ENCODE measurements at places on chromosomes 4 and X.
A peak's percentile ranks its signal among the peaks of the same experiment; 100 is the strongest.

DNA sequence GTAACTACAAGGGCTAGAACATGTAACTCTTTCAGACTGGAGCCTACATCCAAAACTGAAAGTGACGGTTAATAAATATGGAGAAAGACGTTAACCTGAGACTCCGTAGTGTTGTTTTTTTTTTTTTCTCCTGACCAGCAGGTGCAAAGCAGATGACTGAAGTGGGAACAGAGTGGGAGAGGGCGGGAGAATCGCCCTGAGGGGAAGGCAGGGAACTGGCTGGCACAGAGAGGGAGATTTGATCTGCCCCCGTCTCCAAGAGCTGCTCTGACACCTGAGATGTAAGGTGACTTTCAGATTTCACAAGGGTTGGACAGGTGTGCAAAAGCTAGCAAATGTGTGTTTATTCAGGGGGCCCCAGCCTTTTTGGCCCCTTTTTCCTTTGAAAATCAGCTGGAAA is 180.2 kb downstream of the PALLD start:
- DNase-seq = no peak

- DNase-seq = no peak
Observed at GRCh38 chr4:177125656-177126055, 184.0 kb upstream of the NEIL3 start.

- DNase-seq = no peak
Observed at GRCh38 chr4:151921386-151921785, 160.6 kb upstream of the GATB start.

GRCh38 chr4:159390648-159391047 is 287.8 kb downstream of the RAPGEF2 start:
- no peak for DNase-seq

GRCh38 chr4:41670530-41670929 is 78.0 kb downstream of the PHOX2B start:
- DNase-seq = no peak

GRCh38 chr4:61938250-61938846 is 738.2 kb downstream of the ADGRL3 start:
- DNase-seq = no peak

GRCh38 chr4:138663883-138664282 is 351.7 kb upstream of the NOCT start:
- DNase-seq = no peak

- peak; percentile 51 for DNase-seq
Observed at GRCh38 chr4:138494116-138494515, 252.0 kb upstream of the SLC7A11 start.

GRCh38 chr4:188299161-188299560 is 159.9 kb downstream of the TRIML1 start:
- peak; percentile 0 for DNase-seq

DNA sequence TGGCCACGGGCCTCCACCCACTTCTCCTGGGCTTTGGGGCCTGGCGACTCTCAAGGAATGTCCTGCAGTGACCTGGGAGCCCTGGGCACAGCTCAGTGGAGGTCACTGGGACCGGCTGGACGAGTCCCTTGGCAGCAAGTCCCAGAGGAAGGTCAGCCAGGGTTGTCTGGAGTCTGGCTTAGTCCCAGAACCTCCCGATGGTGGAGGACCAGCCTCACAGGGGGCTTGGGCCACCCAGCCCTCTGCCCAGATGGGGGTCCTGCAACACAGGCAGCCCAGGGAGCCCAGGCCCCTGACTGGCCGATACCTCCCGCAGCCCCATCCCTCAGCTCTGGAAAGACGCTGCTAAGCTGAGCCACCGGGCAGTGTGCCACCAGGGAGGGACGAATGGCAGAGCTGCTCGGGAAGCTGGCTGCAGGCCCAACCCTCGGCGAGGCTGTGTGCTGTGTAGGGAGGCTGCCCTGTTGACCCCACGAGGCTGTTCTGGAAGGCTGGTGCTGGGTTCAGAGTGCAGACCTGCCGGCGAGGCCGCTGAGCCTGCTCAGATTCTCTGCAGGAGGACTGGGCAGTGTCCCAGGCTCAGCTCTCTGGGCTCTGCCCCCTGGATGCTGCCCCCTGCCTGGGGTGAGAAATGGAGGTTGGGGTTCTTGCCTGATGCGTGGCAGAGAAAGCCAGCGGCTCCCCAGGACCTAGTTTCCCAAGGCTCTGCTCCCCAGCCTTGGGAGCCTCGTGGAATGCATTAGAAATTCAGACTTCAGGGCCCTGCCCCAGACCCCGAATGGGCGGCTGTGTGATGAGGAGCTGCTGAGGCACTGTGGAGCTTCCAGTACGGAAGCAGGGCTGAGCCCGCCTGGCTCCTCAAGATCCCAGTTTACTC is 61.7 kb downstream of the ADRA2C start:
- DNase-seq = no peak

- peak; percentile 97 for DNase-seq
Observed at GRCh38 chr4:88999392-88999930, 57.5 kb downstream of the FAM13A start.

GRCh38 chr4:182263562-182263961 is 20.4 kb downstream of the TENM3 start:
- DNase-seq = peak; percentile 19

Data from NCI-H82 (cell line).